ENCODE measurements at places on chromosomes 11 and 22.

DNA sequence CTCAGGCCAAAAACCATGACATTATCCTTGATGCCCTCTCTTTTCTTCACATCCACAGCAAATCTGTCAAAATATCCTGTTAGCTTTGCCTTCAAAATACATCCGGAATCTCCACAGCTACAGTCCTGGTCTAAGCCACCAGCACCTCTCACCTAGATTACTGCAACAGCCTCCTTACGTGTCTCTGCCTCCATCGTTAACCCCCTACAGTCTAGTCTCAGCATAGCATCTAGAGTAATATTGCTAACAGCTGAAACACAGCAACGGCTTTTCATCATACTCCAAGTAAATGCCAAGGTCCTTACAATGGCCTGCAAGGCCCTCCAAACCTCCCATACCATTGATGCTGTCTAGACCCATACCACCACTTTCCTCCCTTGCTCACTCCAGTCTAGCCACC is 4.4 kb downstream of the TSG101 start:
- no peak for DNase-seq

DNA sequence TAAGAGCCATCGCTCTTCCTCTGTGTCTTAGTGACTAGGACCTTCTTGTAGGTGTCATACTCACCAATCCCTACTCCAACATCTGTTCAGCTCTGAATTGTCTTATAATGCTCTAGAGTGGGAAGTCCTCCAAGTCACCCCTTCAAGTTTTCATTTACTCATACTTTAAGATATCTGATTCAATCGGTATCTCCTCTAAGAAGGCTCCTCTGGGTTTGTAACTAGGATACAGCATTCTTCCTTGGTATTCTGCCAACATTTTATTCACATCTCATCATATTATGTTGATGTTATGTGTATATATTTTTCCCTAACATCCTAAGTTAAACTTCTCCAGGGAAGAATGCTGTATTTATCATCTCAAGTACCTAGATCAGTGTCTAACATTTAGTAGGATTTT is 662.1 kb downstream of the NTM start:
- DNase-seq = peak; percentile 57

DNA sequence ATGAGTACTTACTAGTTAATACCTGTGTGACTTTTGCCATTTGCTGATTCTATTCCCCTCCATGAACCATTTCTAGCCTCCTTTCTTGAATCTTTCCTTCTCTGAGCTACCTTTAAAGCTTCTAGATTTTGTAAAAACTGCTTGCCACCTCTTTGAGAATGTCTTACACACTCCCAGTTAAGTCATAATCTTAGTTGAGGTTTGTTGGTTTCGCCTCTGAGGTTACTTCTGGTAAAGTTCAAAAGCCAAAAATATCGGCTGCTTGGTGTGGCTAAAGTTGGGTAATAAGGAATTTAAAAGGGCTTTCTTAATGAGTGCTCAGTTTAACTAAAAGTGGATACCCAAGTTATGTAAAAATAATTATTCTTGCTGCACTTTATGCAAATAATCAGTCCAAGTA is 10.4 kb upstream of the GLYAT start:
- no peak for DNase-seq

- peak; percentile 57 for DNase-seq
Observed at GRCh38 chr11:61679893-61680621, at the start of gene DAGLA. Gene DAGLA, plus strand, starts transcription at chr11:61680391. Its CDS starts 39,765 bp downstream, at chr11:61720156.

- DNase-seq = no peak
Observed at GRCh38 chr22:20463324-20464095, 25.9 kb upstream of the SCARF2 start.

DNA sequence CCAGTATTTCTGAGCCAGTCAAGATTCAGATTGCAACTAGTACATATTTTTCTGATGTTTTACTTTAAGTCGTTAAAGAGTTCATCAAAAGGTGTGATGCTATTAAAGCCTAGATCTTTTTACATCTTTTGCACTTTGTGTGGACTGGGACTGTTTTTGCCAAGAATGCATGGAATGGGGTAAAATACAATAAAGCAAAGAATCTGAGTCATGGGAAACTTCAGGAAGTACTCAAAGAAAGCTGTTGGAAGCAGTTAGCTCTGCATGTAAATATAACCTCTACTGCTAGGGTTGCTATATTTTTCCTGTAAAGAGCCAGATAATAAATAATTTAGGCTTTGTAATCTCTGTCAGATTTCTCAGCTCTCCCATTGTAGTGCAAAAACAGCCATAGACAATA is 20.9 kb downstream of the ATXN10 start:
- peak; percentile 61 for DNase-seq

DNA sequence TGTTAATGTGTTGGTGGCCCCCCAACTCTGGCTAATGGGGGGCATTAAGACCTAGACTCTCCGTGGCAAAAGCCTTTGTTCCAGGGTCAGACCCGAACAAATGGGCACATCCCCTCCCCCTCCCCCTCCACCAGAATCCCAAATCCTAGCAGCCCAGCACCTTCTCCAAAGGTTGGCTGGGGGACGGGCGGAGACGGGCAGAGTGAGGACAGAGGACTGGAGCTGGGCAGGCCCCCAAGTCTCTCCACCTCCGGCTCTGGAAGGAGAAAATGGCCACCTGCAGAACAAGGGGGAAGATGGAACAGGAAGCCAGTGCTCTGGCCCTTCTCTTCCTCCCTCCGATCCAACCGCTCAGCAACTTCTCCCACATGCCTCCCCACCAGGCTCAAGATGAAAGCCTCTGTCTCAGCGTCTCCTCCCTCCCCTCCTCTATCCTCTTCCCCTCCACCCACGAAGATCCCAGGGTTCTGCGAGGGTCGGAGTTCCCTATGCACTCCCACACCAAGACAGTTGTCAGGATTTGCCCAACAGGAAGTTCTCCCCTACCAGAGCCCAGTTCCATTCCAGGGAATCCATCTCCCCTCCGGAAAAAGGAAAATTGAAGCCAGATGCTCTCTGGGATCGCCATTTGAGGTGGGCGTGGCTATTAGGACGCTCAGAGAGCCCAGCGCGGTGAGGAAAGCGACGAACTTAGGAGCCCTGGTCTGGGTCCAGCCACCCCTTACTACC is 20.1 kb downstream of the ADA2 start:
- peak; percentile 64 for DNase-seq

GRCh38 chr11:46942172-46942571 is 5.6 kb downstream of the CSTPP1 start:
- DNase-seq = no peak

DNA sequence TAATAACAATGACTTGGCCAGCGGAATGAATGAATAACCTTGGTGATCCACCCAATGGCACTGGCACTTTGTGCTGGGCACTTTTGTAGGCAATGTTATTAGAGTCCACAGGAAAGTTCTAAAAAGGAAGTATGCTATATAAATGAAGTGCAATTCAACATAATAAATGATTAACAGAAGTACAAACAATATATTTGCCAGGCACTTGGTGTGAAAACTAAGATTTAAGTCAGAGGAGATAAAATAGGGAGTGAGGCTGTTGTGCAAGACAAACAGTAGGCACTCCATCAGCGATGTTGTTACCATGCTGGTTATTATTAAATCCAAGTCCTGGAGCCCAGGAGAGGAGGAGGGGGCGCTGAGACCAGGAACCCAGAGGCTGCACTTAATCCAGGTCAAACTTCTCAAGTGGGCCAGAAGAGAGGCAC is 173.8 kb downstream of the LARGE1 start:
- no peak for DNase-seq

GRCh38 chr22:19629331-19629719 is 85.0 kb upstream of the SEPTIN5 start:
- DNase-seq = no peak

DNA sequence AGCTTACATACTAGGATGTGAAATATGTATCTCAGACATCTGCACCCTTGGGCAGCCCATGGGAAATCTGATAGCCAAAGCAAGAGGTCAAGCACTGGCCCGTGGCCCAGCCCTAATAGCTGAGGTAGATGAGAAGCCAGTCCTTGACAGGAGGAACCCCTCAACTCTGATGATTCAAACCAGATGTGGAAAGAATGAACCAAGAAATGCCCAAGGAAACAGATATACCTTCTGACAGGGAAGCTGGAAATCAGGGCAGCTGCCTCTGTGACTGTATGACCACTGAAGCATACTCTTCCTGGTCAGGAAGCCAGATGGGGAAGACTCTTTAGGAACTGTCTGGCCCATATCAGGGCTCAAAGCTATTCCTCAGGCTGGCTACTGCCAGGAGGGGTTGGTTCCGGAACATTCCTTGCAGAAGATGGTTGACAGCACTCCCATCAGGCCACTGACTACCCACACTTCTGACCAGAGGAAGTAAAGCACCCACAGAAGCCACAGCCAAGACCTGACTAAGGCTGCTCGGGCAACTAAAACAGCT is 124.2 kb downstream of the SWAP70 start:
- peak; percentile 77 for DNase-seq

GRCh38 chr11:131463162-131463561 is 92.7 kb downstream of the NTM start:
- DNase-seq = no peak

DNA sequence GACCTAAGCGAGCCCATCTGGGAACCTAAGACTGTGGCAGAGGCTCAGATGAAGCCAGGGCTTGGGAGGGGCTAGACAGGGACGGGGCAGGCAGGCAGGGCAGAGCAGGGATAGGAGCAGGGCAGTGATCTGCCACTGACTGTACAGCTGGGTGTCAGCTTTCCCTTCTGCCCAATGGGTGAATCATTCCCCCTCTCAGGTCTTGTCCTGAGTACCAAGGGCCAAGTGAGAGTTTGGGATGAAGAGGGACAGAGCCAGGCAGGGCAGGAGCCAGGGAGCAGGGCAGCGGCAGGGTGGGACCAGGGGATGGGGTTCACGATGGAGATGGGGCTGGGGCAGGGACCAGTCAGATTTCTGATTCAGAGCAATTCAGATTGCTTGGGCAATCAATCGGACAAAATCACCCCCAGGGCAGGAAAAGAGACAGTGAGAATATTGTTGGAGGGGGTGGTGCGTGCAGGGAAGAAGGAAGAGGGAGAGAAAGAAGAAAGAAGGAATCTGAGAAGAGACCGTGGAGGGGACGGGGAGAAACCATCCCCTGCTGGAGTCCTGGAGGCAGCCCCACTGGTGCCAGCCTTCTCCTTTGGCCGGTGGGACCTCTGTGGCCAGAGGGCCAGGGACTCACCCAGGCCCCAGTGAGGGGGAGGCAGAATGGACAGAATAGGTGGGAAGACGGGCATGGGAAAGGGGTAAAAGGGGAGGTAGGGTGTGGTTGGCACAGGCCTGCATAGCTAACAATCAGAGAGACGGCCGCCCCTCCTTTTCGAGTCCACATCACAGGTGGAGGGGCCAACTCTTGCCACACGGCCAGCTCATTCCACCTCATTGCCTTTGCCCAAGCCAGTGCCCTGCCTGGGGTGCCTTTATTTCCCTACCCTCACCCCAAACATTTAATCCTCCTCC is 47.2 kb downstream of the CYTH4 start:
- no peak for DNase-seq

- DNase-seq = no peak
Observed at GRCh38 chr11:112871909-112872500, 89.2 kb upstream of the NCAM1 start.

DNA sequence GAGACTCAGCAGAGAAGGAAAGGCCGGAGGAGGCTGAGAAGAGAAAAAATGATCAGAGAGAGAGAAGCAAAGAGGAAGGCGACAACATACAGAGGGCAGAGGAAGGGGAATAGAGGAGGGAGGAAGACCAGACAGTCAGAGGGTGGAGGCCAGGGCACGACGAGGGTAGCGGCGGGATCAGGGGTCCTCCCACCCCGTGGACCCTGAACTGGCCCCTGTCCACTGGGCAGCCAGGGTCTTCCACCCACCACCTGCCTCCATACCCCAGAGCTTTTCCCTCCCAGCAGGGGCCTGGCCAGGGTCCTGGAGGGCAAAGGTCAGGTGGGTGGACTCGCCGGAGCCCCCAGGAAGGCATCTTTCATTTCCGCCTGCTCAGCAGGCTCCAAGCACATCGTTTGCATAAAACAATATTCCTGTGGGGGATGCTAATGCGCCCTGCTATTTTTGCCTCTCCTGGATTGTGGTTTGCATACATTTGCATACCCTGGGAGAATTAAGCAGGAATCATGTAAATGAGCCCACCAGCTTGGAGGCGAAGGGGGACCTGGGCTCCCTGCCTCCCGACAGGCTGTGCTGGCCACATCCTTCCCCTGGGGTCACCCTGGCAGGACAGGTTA is 394.1 kb downstream of the MN1 start:
- DNase-seq = no peak

DNA sequence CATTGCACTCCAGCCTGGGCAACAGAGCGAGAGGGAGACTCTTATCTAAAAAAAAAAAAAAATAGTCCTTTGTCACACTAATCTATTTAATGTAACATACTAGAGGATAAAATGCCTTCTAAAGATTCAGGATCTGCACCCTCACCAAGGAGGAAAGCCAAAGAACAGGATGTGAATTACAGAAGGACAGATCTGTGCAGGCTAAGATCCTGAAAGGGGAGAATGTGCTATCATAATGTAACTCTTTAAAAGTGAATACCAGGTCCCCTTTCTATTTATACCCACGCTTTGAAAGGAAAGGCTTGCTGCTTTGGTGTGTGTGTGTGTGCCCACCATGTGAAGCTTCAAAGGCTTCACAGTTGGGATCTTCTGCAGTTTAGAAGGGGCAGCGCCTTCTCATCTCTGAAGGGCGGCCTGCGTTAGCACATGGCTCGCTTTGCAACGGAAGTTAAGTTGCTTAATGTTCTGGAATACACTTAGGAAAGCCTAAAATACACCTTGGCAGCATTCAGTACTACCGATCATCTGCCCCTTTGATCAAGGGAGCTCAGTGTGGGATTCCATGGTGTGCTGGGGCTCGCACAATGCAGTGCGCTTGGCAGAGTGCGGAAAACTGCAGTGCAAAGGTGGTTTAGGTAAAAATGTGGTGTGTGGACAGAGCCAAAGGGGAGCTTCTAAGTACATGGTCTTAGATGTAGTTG is 6.8 kb downstream of the CECR2 start:
- DNase-seq = no peak

All from fibroblast of pulmonary artery (primary cell).